Left renal cortex interstitium (tissue), 4 donors: ENCODE measurements at places on chromosomes 7 and 10.
A peak's percentile ranks its signal among the peaks of the same experiment; 100 is the strongest.

DNA sequence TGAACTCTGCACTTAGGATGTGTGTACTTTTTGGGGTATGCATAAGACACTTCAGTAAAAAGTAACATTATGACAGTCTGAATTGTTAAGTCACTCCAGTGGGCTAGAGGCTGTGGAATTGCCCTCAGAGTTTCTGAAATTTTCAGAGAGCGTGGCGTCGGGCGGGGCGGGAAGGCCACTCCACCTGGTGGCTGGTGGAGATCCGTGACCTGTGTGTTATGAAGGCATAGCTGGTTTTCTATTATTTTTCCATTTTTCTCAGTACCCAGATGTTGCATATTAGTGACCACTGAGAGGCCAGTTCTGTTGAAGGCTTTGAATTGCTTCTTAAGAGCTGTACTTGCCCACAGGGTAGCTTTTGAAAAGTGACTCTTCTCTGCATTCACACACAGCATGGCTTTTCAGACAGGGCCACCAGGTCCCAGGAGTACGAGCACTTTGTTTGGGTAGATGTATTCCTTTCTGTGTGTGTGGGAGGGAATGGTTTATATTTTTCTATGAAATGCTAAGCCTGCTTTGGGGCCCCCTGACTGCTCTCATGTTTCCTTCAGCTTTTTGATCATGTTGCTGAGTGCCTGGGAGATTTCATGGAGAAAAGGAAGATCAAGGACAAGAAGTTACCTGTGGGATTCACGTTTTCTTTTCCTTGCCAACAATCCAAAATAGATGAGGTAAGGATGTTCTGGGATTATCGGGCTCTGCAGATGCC, 52.3 kb downstream of the TACR2 start:
- no peak for DNase-seq

GRCh38 chr10:14040787-14041631, 289.7 kb downstream of the FRMD4A start:
- no peak for DNase-seq

- no peak for DNase-seq
Measured at GRCh38 chr10:125218967-125219366, 58.6 kb upstream of the CTBP2 start.

DNA sequence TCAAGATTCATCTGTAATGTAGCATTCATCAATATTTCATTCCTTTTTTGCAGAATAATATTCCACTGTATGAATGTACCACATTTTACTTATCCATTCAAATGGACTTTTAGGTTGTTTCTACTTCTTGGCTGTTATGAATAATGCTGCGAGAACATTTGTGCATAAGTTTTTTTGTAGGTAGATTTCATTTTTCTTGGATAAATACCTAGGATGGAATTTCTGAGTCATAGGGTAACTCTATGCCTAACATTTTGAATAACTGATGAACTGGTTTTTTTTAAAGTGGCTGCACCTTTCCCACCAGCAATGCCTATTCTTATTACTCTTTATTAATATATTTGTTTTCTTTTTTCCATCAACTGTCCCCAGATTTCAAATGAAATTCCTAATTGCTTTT, 9.1 kb upstream of the XPNPEP1 start:
- DNase-seq = no peak

- no peak for DNase-seq
Measured at GRCh38 chr7:147235645-147236382, 1119.2 kb downstream of the CNTNAP2 start.

GRCh38 chr7:99001482-99002147, 123.3 kb downstream of the TRRAP start:
- no peak for DNase-seq

DNA sequence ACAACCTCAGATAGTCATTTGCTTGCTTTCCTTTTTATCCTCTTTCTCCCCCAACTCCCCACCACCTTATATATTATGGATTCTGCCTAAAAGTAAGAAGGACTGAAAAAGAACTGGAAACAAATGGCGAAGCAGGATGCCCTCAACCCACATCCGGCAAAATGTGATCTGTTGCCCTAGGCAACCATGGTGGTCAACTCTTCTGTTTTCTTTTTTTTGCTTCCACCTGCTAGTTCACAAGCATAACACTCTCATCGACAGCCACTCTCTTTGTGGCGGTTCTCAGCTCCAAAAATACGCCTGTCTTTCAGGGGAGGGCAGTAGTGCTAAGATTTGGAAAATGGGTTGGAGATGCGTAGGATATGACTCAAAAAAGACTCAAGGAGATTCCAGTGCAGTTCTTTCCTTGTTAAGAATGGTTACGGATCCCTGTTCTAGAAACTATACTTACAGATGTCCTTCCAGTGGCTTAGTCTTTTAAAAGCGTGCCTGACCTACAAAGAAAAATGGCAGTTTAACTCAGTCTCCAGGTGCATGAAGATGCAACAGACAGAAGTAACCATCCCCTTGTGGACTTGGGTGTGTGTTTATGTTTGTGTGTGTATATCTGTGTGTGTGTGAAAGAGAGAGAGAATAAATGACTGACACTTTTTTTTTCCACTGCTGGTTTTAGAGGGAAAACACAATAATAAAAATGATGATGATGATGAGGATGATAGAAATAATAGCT, 10.7 kb downstream of the APBB1IP start:
- DNase-seq = no peak

DNA sequence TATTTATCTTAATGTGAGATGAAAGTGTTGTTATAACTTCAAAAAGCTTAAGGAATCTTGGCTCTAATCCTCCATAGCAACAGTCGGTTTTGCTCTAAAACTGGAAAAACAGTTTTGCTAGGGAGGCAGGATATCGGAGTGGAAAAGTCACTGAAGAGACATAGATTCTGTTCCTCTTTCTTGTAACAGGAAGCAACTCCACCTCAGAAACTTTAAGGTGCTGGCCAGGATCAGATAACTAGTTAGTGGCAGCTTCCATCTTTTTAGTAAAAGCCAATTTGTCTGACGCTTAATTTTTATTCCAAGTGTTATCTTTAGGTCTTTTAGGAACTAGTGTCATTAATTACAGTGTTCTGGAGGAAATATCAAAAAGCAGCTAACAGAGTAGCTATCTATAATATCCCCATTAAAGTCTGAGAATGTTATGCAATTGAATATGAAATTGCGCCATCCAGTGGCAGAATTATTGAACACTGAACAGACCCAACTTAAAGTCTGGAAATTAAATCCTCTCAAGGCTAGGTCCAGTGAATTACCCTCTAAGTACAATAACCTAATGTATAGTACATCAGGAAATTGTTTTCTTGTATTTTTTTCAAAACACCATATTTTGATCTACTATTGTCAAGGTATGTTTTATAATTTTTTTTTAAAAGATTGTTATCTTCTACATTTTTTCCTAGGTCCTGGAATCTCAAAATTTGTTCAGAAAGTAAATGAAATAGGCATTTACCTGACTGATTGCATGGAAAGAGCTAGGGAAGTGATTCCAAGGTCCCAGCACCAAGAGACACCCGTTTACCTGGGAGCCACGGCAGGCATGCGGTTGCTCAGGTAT, 65.9 kb upstream of the CC2D2B start:
- no peak for DNase-seq

GRCh38 chr7:26250239-26250638, 41.4 kb upstream of the SNX10 start:
- DNase-seq = no peak

DNA sequence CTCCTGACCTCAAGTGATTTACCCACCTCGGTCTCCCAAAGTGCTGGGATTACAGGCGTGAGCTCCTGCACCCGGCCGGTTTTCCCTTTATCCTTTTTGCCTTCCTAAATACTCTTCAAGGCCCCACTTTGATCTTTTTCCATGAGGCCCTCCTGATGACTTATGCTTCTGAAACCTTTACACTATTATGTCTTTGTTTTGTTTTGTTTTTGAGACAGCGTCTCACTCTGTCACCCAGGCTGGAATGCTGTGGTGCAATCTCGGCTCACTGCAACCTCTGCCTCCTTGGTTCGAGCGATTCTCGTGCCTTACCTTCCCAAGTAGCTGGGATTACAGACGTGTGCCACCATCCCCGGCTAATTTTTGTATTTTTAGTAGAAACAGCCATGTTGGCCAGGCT, 3.8 kb downstream of the STMP1 start:
- DNase-seq = no peak

DNA sequence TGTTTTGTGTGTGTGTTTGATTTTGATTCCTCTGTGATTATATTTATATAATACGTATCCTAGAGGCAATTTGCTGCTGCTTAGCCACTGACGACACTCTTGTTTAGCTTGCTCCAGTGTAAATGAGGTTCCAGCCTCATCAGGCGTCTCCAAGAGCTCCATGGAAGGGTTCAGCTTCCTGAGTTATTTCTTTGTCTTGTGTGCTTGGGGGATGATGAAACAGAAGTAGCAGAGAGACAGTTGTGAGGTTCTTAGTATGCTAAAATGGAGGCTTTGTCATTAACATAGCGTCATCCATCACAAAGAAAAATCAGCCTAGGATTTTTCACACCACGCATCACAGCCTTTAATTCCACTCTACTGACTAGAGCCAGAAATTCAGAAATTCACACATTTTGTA, 85.1 kb downstream of the KLF6 start:
- DNase-seq = no peak

DNA sequence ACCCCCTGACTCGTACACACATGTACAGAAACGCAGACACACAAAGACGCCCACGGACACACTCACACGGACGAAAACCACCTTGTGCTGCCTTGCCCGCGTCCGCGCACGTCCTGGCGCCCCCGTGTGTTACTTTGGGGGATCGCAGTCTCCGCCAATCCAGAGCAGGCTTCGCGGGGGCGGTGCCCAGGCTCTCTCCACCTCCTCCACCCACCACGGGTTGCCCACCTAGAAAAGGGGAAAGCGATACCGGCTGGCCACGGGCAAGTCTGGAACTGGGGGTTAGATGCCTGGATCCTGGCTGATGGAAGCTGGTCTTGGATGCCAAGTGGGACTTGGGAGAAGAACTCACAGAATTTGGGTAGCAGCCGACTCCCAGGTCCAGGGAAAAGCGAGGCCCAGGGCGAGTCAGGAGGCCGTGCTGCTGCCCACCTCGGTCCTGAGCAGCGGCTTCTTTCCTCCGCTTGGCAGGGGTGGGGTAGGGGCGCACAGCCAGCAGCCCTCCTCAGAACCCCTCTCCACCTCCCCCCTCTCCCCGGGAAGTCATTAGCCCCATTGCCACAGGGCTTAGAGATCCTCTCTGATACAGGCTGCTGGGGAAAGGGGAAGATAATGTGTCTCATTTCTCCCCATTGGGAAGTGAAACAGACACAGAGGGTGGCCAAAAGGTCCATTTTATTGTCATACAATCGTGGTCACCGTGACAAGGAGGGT, 4.6 kb upstream of the VGF start:
- DNase-seq = no peak

- no peak for DNase-seq
Measured at GRCh38 chr7:81882086-81882485, 112.2 kb upstream of the HGF start.

GRCh38 chr10:124971276-124971675, 29.4 kb downstream of the ZRANB1 start:
- no peak for DNase-seq

DNA sequence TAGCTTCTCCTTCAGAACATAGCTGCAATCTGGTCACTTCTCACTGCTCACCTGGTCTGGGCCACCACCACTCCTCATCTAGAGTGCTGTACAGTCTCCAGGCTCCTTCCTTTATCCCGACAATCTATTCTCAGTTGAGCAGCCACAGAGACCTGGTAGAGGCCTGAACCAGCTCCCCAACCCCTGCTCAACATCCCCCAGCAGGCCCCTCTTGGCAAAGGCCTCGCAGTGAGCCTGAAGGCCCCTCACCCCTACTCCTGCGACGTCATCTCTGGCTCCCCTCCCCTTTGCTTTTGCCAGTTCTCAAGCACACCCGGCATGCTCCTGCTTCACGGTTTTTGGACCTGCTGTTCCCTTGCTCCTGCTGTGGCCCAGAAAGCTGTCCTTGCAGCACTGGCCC, 113.9 kb downstream of the ARHGAP22 start:
- no peak for DNase-seq

- DNase-seq = no peak
Measured at GRCh38 chr10:32889631-32890212, 68.3 kb downstream of the ITGB1 start.

DNA sequence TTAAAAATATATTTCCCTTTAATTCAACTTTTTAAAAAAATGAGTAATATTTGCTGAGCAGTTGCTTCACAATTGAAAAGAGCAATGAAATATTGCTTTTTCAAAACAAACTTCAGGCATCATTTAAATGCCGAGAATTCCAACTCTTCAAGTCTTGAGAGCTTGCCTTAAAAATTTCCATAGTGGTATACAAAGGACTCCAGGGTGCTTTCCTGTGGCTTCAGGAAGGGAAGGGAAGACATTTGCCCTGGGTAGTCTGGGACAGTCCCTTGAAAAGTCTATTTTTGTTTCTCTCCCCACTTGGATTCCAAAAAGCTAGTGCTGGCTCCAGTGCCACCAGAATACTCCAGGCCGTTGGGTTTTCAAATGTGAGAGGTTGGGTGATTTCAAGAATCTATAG, 71.7 kb downstream of the HYCC1 start:
- DNase-seq = no peak

GRCh38 chr7:37352974-37353948, 95.4 kb downstream of the ELMO1 start:
- no peak for DNase-seq

GRCh38 chr10:10726101-10726500, 291.6 kb upstream of the CELF2 start:
- DNase-seq = no peak

GRCh38 chr7:123154231-123154860, 45.4 kb downstream of the SLC13A1 start:
- DNase-seq = peak; percentile 65

- DNase-seq = no peak
Measured at GRCh38 chr10:79007018-79007417, 61.7 kb upstream of the ZMIZ1 start.

DNA sequence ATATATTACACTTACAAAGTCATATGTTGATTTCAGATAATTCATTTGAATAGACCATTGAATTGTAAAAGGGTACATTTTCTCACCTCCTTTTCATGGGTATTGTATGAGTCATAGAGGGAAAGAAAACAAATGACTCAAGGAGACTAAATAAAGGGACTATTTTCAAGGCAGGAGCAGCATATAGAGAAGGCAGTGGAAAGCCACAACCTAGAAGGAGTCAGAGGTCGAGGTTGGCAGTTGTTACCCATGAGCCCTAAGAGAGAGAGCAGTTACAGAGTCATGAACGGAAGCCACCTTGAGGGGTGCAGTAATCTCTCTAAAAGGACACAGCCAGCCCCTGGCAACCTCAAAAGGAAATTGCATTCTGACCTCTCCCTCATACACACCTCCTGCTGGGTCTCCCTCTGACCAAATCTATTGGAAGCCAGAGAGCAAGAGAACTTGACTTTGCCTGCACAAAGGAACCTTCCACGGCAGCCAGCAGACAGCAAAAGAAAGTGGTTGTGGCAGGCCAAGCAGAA, 137.9 kb downstream of the GRM8 start:
- DNase-seq = no peak
